ENCODE measurements at places on chromosomes 1 and 21.

DNA sequence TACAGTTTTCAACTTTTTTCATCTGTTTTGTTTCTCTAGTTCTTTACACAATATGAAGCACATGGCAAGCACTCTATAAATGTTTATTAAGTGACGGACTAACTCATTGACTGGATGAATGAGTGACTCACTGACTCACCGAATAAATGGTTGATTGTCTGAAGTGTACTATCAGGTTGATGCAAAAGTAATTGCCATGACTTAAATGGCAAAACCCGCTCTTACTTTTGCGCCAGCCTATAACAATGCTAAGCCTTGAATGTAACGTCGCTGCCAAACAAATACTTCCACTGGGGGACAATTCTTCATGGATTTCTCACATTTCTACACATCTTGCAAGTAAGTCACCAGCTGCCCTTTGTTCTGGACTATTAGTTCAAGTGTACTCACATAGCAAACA, 109.0 kb upstream of the KCTD3 start:
- no peak for DNase-seq

DNA sequence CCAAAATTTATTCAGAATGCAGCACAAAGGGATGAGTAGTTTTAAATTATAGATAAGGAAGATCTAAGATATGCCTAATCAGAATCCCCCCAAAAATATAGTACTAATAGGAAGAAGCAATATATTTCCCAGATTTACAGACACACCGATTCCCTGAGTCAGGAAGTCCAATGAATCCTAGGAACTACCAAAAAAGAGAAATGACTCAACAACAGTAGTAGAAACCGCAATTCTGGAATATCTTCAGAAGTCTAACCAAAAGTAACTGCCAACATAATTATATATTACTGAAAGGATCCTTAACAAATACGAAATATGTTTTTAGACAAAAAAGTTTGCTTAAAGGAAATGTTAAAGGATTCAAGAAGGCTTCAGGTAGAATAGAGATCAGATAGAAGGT, 10.3 kb downstream of the AHCTF1 start:
- no peak for DNase-seq

GRCh38 chr1:201876148-201876818, 12.4 kb upstream of the SHISA4 start:
- no peak for DNase-seq

DNA sequence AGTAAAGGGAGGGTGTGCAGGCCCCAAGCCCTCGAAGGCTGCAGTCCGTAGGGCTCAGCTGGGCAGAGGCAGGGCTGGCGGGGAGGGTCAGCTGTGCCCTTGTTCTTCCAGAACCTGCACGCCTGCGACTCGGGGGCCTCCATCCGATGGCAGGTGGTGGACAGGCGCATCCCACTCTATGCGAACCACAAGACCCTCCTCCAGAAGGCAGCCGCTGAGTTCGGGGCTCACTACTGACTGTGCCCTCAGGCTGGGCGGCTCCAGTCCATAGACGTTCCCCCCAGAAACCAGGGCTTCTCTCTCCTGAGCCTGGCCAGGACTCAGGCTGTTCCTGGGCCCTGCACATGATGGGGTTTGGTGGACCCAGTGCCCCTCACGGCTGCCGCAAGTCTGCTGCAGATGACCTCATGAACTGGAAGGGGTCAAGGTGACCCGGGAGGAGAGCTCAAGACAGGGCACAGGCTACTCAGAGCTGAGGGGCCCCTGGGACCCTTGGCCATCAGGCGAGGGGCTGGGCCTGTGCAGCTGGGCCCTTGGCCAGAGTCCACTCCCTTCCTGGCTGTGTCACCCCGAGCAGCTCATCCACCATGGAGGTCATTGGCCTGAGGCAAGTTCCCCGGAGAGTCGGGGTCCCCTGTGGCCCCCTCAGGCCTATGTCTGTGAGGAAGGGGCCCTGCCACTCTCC, 13.6 kb upstream of the LRRC3 start:
- no peak for DNase-seq

GRCh38 chr1:230542054-230542453, 100.2 kb upstream of the COG2 start:
- DNase-seq = no peak

- DNase-seq = no peak
Observed at GRCh38 chr1:226274138-226274537, 34.8 kb downstream of the LIN9 start.

DNA sequence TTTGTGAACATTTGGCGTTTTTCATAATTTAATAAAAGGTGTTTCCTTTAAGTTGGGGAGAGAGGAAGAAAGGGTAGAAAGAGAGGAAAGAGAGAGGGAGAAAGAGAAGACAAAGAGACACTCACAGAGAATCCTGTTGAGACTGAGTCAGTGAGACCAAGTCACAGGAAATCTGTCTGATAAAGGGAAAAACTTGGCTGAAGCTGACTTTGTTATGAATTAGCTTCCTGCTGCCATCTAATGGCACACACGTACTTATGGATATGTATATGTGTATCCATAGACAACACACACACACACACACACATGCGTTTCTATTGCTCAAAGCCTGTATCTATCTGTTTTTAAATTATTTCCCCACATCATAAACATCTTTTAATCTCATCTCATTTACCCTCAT, 42.5 kb upstream of the DISC1 start:
- DNase-seq = no peak

- no peak for DNase-seq
Observed at GRCh38 chr1:160707236-160708064, 4.2 kb downstream of the CD48 start.

GRCh38 chr1:180837020-180837419, 75.7 kb upstream of the KIAA1614 start:
- no peak for DNase-seq

DNA sequence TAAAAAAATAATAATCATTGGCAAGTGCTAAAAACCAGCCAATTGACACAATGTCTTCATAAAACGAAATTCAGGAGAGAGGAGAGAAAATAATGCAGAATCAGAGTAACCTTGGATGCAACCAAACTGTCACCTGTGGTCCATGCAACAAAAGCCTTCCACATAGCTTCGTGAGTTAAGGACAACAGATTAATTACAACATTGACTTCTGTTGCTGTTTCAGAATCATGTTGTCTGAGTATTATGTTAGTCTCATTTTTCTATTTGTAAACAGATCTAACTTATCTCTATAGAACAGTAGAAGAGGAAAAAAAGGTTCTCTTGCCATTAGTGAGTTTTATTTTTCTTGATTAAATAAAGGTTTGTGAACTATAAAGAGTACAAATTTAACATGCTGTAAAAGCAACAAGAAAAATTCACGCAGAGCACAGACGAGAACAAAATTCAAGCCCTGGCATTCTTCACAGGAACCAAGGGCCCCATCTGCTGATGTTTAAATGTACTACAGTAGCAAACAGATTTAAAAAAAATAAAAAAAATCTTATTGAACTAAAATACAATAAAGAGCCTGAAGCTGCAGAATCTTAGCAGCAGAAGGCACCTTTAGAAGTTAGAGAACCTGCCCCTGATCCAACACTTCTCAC, 381.1 kb upstream of the PKN2 start:
- DNase-seq = no peak

DNA sequence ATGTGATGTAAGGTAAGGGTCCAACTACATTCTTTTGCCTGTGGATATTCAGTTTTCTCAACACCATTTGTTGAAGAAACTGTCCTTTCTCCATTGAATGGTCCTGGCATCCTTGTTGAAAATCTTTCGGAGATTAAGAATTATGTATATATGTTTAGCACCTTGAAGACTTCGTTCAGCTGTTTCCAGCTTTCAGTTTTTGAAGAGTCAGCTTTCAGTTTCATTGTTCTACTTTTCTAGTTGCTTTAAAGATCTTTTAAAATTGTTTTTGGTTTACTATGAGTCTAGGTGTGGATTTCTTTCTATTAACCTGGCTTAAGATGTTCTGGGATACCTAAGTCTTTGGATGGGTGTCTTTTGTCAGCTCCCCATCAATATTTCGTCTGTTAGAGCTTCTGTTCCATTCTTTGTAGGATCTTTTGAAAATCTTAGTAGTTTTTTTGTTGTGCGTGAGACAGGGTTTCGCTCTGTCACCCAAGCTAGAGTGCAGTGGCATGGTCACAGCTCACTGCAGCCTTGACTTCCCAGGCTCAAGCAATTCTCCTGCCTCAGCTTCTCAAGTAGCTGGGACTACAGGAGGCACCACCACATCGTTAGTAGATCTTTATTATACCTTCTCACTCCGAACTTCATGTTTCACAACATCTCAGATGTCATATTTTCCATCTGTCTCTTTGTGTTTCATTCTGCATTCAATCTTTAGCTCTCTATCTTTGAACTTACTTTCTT, 353.5 kb upstream of the B3GALT2 start:
- DNase-seq = no peak

- no peak for DNase-seq
Observed at GRCh38 chr1:111738436-111739193, 580 bp downstream of the INKA2 start.

- DNase-seq = no peak
Observed at GRCh38 chr21:39330001-39330400, 16.6 kb upstream of the BRWD1 start.

DNA sequence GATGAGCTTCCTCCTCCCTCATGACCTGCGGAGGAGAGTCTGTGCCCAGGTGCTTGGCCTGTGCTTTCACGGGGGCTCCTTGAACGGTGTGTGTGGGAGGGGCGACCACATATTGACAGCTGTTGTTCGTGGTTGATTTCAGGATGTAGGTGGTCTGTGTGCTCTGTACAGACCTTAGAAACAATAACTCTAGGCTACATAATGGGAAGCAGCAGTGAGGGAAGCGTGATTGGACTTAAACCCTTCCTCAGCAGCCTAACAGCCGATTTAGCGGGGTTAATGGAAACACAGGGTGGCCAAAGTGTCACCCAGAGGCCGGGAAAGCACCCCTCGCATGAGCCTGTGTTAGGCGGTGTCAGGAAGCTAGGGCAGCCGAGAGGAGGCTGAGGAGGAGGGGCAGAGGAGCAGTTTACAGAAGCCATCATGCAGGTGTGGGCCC, 56.0 kb downstream of the TBCE start:
- peak; percentile 5 for DNase-seq

- no peak for DNase-seq
Observed at GRCh38 chr1:22709891-22710700, 543 bp upstream of the EPHB2 start.

GRCh38 chr1:200323856-200324400, 85.9 kb downstream of the ZNF281 start:
- no peak for DNase-seq

- DNase-seq = no peak
Observed at GRCh38 chr1:53465023-53465957, 6.1 kb downstream of the DMRTB1 start.

DNA sequence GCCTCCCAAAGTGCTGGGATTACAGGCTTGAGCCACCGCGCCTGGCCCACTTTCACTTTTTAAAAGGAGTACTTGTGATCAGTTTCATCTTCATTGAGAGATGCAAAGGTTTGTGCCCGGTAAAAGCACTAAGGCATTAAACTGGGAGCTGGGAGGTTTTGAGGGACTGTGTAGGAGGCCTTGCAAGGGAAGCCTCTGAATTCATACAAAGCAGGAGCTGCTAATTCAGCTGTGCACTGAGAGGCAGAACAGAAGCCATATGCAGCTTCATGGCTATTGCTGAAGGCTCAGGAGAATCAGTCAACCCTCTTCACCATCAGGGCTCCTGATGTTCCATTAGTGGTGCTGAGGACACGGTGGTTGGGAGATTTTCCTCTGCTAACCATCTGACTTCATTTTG, 77.7 kb downstream of the GPR88 start:
- no peak for DNase-seq

DNA sequence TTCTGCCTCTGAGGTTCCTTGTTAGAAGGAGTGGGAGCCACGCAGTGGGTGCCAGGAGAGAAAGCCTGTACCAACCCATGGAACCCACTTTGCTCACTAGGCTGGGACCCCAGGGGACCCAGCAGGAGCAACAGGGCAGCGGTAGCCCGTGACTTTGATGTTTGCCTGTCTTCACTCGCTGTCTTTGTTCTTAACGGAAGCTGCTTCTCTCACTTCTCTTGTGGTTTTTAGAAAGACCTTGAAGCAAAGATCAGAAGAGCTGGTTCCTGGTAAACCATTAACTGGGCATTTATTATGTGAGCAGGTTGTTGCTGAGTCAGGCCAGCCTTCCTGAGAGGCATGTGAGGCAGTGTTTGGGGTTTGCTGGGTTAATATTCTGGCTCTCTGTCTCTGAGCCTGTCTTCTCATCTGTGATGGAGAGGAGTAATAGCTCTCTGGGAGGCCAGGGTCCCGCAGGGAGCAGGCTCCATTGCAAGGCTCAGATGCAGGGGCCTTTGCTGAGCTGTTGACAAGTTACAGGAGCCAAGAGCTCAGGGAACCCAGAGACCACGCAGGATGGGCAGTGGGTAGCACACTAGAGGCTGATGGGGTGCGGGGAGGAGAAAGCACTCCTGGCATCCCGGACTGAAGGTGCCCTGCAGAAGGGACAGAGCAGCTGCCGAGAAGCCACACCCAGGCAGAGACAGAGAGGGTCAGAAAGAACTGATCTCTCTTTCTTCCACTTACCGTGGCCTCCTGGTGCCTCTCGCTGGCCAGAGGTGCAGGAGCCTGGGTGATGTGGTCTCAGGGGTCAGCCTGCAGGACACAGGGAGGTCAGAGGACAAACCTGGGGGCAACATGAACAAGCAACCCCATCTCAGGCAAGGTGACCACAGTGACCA, 367.5 kb upstream of the C1orf174 start:
- no peak for DNase-seq

DNA sequence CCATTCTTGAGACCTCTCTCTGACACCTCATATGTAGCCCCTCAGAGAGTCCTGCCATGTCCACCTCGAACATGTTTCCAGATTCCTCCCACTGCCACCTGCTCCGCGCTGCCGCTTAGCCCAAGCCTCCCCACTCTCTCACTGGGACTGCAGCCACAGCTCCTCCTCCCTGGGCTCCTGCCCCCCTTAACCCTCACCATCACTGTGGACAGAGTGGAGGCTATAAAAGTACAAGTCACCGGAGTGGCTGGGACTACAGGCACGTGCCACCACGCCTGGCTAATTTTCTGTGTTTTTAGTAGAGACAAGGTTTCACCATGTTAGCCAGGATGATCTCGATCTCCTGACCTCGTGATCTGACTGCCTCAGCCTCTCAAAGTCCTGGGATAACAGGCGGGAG, 77.0 kb downstream of the VWA5B1 start:
- DNase-seq = no peak

DNA sequence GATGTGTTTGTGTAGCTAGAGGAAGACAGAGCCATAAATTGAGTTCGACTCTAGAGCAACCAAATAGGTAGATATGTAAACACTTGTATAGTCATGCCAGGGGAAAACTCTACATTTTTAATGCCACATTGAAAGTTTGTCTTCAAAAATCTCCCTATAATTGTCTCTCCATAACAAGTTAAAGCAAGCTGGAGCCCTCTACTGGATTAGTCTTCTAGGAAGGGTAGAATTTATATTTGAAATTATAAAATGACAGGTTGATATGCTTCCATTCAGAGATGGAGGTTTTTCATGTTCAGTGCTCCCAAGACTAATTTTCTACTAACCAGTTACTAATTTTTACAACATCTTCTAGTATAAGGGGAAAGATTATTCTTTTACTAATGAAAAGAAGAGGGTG, 13.1 kb upstream of the COL24A1 start:
- DNase-seq = no peak

- no peak for DNase-seq
Observed at GRCh38 chr1:20586953-20587660, 1.8 kb upstream of the CDA start.
